ENCODE measurements at places on chromosomes 2 and 18.
A peak's percentile ranks its signal among the peaks of the same experiment; 100 is the strongest.

GRCh38 chr18:66895631-66896030 lies 291.7 kb upstream of the CDH19 start:
- no peak for DNase-seq

GRCh38 chr18:11726556-11726955 lies 37.5 kb downstream of the GNAL start:
- no peak for DNase-seq

DNA sequence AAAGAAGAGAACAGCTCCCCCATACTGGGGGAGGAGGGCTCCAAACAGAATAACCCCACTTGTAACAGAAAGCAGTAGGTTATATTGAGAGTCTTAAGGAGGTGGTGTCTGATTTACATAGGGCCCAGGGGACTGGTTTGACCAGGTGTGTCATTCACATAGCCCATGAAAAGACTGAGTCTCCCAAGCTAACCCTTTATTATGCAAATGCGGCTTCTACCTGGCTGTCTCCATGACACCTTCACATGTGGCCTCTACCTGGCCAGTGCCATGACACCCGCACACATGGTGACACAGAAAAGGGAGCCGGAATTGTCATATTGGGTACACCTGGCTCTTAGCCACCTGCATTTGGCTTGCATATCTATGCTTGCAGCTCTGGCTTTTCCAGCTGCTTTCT lies 1057.2 kb upstream of the PIK3C3 start:
- peak; percentile 18 for DNase-seq

DNA sequence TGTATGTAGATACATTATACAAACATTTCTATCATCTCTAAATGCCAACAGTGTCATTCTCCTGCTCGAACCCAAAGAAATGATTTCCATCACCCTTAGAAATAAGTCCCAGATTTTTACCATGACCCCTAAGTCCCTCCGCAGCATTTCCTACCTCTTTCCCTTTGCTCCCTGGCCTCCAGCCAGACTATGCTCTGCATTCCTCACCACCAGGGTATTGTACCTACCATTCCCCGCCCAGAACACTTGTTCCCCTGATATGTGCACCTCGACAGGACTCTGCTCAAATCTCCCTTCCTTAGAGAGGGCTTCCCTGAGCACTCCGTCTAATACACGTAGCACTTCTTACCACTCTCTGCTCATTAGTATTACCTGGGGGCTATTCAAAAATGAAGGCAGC lies 630.2 kb downstream of the ARHGAP15 start:
- DNase-seq, result peak; percentile 48

- DNase-seq, result no peak
These were observed 325.2 kb upstream of the RAB12 start for GRCh38 chr18:8283891-8284585.
